ENCODE measurements at places on chromosomes 7 and 10.

- no peak for DNase-seq
Observed at GRCh38 chr10:131556897-131557495, 245.5 kb upstream of the TCERG1L start.

- no peak for DNase-seq
Observed at GRCh38 chr10:82463614-82464013, 588.6 kb downstream of the NRG3 start.

DNA sequence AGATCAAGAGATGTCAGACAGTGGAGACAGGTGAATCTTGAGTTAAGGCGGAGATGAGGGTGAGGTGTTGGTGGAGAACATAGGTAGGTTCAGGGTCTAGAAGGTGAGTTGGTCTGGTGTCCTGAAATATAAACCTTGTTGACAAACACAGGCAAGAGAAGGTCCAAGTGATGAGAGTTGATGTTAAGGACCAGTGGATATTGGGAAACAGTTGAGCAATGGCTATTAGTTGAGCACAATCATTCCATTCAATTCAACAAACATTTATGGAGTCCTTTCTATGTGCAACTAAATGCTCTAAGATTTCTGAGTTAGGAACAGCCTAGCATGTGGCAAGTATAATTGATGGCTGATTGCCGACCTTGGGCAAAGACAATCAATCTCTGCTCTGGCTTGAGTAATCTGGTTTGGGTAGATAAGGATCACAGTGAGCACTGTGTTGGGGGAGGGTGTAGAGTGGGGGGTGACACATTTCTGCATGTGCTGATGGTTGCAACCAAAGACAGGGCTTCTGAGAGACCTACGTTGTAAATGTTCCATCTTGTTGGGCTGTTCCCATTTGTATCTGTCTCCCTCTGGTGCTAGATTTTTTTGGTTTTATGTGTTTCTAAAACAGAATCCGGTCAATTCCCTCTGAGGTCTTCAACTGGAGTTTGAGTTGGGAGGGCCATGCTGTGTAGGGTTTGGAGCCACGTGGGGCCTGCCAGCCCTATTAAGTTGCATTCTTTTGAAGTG lies 201.1 kb downstream of the BAMBI start:
- DNase-seq = no peak

DNA sequence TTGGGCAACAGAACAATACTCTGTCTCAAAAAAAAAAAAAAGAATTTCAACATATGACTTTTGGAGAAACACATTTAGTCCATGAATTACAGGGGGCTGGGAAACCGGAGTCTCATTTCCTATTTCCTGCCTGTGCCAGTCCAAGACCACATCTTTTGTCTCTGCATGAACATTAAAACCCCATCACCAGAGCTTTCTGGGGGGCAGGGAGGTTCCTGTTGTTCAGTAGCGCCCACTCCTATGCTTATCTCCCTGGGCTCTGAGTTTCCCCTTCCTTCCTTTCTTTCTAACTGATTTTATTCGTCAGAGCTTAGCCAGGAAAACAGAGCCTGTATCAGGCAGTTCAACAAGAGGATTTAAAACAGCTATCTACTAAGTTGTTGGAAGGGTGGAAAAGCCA lies 119.3 kb downstream of the CALN1 start:
- DNase-seq = no peak

GRCh38 chr7:18496341-18496700 lies 772 bp downstream of the HDAC9 start:
- no peak for DNase-seq

- peak; percentile 75 for DNase-seq
Observed at GRCh38 chr10:68897336-68897741, 3.8 kb upstream of the DDX50 start.

DNA sequence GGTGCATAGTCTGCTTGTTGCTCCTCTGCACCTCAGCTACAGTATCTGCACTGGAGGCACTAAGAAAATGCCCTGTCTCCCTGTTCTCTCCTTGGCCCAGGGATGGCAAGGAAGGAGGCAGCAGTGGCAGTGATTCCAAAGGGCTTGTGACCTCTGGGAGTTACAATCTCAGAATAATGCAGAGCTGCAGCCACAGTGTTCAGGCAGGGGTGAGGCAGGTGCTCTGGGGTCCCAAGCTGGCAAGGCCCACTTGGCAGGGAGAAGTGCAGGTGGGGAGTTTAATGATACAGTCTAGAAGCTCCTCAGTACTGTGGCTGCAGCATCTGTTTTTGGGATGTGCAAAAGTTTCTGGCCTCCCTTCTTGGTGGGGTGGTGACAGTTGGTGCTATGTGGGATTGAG lies 456.4 kb downstream of the CCSER2 start:
- DNase-seq = no peak

DNA sequence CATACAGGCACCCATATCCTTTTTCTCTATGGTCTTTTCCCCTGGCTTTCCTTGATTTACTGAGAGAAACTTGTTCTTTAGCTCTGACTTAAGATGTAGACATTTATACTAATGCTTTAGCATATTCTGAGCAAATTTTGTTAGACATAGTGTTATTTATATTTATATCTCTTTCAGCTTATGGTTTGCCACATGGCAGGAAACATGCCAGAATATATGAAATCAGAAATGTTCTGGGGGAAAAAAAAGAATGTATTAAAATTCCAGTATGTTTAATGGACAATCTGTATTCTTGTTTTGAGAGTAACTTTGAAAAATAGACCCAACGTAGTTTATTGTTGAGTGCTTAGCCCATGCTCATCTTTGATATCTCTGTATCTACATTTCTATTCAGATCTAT lies 10.1 kb upstream of the GGCT start:
- DNase-seq = no peak

- DNase-seq = no peak
Observed at GRCh38 chr7:18202315-18203045, 174.8 kb upstream of the PRPS1L1 start.

GRCh38 chr7:48473205-48473865 lies 302.1 kb downstream of the ABCA13 start:
- no peak for DNase-seq

DNA sequence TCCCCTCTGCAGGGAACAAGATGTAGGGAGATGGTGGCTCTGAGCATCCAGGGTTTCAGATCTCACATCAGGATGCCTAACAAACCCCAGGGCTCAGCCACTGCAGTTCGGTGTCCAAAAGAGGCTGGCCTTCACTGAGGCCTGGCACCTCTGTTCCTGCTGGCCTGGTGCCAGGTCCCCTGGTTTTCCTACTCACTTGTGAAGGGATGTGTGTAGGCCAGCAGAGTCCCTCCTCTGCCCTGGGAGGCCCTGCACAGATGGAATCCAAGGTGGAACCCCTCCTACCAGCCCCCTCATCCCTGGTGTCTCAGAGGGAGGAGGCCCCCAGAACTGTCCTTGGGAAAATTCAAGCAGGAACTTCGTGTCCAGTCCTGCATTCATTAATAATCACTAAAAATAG lies 260.6 kb downstream of the CCSER2 start:
- no peak for DNase-seq

- no peak for DNase-seq
Observed at GRCh38 chr7:11430841-11431240, 401.2 kb downstream of the THSD7A start.

DNA sequence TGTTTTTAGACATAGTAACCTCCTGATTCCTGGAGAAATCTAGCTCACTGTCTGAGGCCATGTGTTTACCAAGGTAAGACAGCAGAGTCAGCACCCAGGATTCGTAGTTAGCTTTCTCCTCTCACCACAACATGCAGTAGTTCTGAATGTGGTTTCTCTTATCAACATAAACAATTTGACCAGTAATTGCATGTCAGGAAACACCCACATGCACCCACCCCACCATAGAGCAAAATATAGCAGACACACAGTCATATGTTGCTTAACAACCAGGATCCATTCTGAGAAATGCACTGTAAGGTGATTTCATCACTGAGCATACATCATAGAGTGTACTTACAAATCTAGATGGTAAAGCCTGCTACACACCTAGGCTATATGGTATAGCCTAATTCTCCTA lies 1004.0 kb downstream of the ANKRD7 start:
- DNase-seq = no peak

DNA sequence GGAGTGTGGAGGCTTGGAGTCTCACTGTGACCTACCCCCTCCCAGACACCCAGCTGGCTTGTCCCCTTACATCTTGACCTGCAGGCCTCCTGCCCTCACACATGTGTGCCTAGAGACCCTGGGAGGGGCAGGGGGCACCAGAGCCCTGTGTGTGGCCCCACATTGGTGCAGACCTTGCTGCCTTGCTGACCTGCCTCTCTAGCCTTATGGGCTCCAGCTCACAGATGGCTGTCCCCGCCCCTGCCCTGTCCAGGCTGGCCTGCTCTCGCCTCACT lies 9.4 kb downstream of the ADAMTS14 start:
- DNase-seq = no peak

DNA sequence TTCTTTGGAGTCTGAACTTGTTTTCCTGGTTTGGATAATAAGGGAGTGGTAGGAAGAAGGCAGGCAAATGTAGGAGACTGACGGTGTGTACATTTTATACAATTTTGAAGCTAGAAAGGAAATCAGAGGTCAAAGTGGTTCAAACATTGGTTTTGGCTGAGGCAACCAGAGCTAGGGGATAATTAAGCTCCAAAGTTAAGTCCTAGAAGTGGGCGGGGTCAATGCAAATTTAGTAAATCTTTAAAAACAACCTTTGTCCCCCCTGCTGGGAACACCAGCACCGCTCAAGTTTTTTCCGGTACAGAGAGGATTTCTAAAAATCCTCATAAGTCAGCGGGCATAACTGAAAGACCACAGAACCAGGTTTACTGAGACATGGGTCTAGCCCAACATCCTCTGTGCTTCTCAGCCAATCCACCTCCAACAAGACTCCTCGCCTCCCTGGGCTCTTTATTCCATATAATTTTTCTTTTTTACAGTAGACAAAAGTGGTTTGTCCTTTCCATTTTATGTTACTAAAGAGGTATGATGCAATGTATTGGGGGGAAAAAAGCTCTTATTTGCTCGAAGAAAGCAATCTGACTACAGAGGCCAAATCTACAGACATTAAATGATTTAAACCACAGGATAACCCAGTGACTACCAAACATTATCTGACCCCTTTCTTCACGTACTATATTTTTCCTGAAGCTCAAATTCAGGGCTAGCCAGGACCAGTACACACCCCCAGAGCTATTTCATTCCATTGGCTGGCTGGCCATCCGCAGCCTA lies 1.6 kb downstream of the GLUD1 start:
- DNase-seq = no peak

- no peak for DNase-seq
Observed at GRCh38 chr10:34587002-34587679, 228.0 kb downstream of the PARD3 start.

- DNase-seq = no peak
Observed at GRCh38 chr10:111967116-111967515, 216.4 kb downstream of the GPAM start.

DNA sequence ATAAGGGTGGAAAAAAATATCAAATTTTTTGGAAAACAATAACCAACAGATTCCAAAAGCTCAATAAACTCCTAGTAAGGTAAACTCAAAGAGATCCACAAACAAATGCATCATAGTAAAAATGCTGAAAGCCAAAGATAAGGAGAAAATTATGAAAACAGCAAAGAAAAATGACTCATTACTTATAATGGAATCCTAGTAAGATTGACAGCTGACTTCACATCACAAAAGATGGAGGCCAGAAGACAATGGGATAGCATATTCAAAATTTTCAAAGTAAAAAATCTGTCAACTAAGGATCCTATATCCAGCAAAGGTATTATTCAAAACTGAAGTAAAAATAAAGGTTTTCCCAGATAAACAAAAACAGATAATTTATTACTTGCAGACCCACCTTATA lies 183.4 kb upstream of the VIPR2 start:
- DNase-seq = no peak

DNA sequence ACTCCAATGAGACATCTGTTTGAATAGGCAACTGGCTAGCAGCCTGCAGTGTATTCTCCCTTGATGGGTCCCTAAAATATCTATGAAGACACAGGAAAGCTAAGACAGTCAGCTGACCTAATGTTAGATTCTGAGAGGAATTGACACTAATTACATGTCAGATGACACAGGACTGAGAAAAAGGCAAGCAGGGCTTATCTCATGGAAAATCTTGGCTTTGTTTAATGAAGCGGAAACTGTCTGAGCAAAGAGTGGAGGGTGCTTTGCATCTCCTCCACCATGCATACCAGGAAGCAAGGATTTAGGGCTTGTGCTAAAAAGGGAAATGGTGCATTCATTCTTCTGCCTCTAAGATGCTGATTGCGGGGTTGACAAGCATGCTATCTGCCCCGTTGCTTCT lies 135.5 kb upstream of the GLI3 start:
- no peak for DNase-seq

DNA sequence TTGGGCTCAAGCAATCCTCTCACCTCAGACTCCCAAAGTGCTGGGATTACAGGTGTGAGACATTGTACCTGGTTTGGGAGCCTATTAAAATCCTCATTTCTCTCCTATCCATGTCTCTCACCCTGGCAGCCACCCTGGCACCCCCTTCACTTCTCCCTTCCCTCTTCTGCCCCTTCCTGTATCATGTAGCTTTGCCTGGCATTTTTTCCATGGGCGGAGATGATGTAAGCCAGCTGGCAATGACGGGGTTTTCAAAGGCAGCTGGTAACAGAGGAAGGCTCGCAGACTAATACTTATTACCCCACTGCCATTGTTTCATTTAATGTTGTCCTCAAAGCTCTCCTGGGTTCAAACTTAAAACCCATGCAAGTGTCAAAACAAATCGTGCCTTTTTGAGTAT lies 61.9 kb downstream of the RGS10 start:
- DNase-seq = no peak

- DNase-seq = no peak
Observed at GRCh38 chr10:69022611-69023010, 34.0 kb downstream of the KIFBP start.

DNA sequence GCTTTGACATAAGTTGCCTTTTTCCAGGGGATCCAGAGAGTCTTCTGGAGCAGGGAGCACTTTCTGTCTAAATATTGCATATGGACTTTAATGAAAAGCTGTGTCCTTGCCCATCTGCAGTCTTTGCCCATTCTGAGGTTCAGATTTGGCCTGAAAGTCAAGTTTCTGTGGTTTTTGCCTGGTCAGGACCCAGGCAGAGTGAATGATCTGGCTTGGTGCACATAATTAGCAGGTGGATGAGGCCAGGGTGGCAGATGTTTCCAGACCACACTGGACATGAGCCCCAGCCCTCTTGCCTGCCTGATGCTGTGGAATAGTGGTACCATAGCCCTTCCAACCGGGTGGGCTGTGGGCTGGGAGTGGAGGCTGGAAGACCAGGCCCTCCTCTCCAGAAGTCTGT lies 11.0 kb downstream of the HECW1 start:
- DNase-seq = no peak

GRCh38 chr7:42980084-42980483 lies 47.9 kb downstream of the MRPL32 start:
- DNase-seq = no peak

- no peak for DNase-seq
Observed at GRCh38 chr10:132297526-132297925, 10.2 kb downstream of the STK32C start.

Data from amniotic stem cell (primary cell).